Transverse colon (tissue), 4 donors: ENCODE measurements at places on chromosomes 16 and 17.

DNA sequence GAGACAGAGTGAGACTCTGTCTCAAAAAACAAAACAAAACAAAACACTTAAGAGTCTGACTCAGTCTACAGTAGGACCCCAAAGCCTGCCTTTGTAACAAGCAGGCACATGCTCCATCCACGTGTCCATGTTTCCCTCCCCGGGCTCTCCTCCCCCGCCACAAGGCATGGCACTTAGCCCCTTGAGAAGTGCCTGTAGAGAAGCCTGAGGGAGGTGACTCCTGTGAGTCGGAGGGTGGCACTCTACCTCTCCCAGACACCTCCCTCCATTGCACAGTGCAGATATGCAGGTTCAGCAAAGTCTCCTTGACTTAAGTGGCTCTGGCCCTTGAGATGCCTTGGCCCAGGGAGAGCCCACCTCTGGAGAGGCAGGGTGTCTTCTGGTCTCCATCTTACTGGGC lies 6.8 kb downstream of the FHOD1 start:
- DNase-seq = no peak
- H3K27ac ChIP-seq = peak overlapping the region; percentile 87
- peaks cover 46% of the 10 kb centered on the region for H3K4me1 ChIP-seq

- H3K27me3 ChIP-seq = no peaks in the 10 kb centered on the region
- DNase-seq = no peak
- H3K4me1 ChIP-seq = peaks cover 62% of the 10 kb centered on the region
- H3K4me3 ChIP-seq = peak overlapping the region; percentile 56
Measured at GRCh38 chr17:82231312-82231561, 2.4 kb downstream of the SLC16A3 start.

- no peaks in the 10 kb centered on the region for H3K36me3 ChIP-seq
- peak overlapping the region; percentile 86 for H3K4me3 ChIP-seq
- peaks cover 33% of the 10 kb centered on the region for H3K4me1 ChIP-seq
- peaks cover 3% of the 10 kb centered on the region for H3K27me3 ChIP-seq
Measured at GRCh38 chr17:77087650-77088454, 52.9 kb upstream of the SEC14L1 start.

GRCh38 chr17:80632046-80632581 lies 87.5 kb downstream of the RPTOR start:
- no peak overlapping the region for H3K27ac ChIP-seq
- H3K27me3 ChIP-seq = no peaks in the 10 kb centered on the region
- H3K36me3 ChIP-seq = no peaks in the 10 kb centered on the region
- no peak overlapping the region for H3K4me3 ChIP-seq
- no peaks in the 10 kb centered on the region for H3K4me1 ChIP-seq

DNA sequence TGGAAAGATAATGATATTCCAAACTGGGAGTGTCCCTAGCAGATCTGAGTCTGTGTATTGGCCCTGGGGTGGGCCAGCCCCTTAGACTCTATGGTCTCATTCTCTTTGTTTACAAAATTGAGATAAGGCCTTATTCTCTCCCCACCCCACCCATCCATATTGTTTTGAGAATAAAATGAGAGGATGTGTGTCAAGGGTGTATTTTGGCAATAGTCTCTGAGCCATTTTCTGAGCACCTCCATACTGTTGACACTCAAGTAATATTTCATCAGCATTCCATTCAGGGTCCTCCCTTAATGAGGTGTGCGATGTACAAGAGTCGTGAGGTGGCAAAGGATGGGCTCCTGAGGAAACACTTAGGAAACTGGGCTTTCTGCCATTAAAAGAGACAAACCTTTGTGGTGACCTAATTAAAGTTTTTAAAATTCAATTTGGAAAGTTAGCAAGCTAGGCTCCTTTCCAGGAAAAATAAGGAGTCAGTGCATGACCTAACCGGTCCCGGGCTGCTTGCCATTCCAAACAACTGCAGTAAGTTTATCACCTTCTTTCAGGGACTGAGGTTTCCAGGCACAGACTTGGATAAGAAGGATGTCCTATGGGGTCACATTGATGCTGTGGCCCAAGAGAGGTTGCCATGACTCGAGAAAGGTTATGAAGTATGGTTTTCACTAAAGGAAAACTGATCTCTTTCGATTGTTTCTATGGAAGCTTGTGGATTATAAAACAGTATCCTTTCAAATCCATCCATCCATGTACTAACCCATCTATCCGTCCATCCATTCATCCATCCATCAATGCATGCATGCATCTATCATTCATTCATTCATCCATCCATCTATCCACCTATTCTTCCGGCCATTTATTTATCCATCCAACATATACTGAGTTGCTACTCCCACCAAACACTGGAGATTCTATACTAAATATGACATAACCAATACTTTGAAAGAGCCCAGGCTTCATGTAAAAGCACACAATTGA lies 443.3 kb downstream of the UTP18 start:
- no peaks in the 10 kb centered on the region for H3K36me3 ChIP-seq
- H3K27me3 ChIP-seq = no peaks in the 10 kb centered on the region
- no peak overlapping the region for H3K4me3 ChIP-seq

GRCh38 chr16:89561142-89561883 lies 831 bp downstream of the RPL13 start:
- peaks cover 51% of the 10 kb centered on the region for H3K4me1 ChIP-seq
- no peaks in the 10 kb centered on the region for H3K36me3 ChIP-seq
- no peaks in the 10 kb centered on the region for H3K27me3 ChIP-seq
- DNase-seq = no peak

DNA sequence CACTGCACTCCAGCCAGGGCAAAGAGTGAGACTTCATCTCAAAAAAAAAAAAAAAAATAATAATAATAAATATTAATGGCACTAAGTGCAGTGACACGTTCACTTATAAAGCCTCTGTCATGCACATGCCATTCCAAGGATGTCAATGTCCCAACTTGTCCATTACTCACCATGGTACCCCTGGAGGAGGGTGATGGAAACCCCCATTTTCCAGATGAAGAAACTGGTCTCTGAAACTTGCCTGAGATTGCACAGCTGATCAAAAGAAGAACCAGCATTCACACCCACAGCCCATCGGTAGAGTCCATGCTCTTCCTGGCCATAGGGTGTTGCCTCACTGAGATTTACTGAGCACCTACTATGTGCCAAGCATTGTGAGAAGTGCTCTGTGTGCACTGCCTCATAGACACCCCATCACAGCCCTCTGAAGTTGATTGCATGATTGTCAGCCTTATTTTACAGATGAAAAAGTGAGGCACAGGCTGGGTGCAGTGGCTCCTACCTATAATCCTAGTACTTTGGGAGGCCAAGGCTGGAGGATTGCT lies 123.7 kb downstream of the ABCC1 start:
- no peaks in the 10 kb centered on the region for H3K27me3 ChIP-seq
- H3K4me1 ChIP-seq = peaks cover 13% of the 10 kb centered on the region
- H3K27ac ChIP-seq = no peak overlapping the region
- no peak overlapping the region for H3K4me3 ChIP-seq
- H3K36me3 ChIP-seq = no peaks in the 10 kb centered on the region

DNA sequence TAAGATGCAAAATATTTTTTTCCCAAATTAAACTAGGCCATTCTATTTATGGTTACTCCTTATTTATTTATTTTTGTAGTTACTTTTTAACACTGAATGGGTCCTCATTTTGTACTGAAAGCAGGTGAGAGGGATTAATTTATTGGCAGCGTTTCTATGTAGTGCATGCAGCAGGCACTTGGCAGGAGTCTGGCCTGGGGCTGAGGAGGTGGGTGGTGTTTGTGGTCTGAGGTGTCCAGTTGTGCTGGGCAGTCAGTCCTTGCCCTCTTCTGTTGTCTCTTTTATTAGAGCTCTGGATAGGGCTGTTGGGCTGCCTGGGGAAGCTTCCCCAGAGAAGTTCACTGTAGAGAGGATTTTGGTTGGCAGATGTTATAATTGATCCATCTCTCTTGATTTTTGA lies 12.7 kb downstream of the SEC14L1 start:
- no peaks in the 10 kb centered on the region for H3K27me3 ChIP-seq
- H3K4me3 ChIP-seq = no peak overlapping the region
- no peak for DNase-seq
